Left ventricle myocardium inferior (tissue), 1 donor: ENCODE measurements at places on chromosomes 7 and 10. TPM values are rescaled to one million over a fixed set of nuclear protein-coding genes. Genes with fewer than 3 reads are reported as not detected.

Gene GDF10
- total RNA-seq = 0.22 TPM

Gene LRRC61
- total RNA-seq = 4.3 TPM

Gene CLRN3
- total RNA-seq = not detected

Gene PCLO
- total RNA-seq = 4.2 TPM

Gene SEMA3A
- 1.9 TPM for total RNA-seq

Gene PTPN20
- 13.0 TPM for total RNA-seq

Gene NUTM2B
- total RNA-seq = 0.52 TPM

Gene SUPV3L1
- 36.8 TPM for total RNA-seq

Gene OPALIN
- not detected for total RNA-seq

Gene CREB5
- total RNA-seq = 9.8 TPM

Gene BEND7
- 14.7 TPM for total RNA-seq

Gene RPEL1
- total RNA-seq = not detected

Gene GNGT1
- total RNA-seq = not detected

Gene TMEM243
- 4.4 TPM for total RNA-seq
